Dermis microvascular lymphatic vessel endothelial cell (primary cell): ENCODE measurements at places on chromosomes 4 and X.

- peak; percentile 60 for DNase-seq
Measured at GRCh38 chrX:103376118-103376978, at the start of gene BEX3. Gene BEX3, plus strand, starts transcription at chrX:103376538. Its CDS starts 984 bp downstream, at chrX:103377522.

DNA sequence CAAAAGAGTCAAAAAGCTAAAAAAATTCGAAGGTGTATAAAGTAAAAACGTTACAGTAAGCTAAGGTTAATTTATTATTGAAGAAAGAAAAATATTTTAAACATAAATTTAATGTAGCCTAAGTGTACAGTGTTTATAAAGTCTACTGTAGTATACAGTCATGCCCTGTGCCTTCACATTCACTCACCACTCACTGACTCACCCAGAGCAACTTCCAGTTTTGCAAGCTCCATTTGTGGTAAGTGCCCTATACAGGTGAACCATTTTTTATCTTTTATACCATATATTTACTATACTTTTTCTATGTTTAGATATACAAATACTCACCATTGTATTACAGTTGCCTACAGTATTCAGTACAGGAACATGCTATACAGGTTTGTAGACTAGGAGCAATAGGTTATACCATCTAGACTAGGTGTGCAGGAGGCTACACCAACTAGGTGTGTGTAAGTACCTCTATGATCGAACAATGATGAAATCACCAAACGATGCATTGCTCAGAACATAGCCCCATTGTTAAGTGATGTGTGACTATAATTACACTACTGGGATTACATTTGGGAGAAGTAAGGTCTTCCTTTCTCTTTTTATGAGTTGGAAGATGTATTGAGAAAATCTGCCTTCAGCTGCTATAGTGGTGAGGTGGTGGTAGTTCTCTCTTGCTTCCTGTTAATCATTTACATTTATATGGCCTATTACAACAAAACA, 27.2 kb downstream of the TMSB4X start:
- DNase-seq = no peak

DNA sequence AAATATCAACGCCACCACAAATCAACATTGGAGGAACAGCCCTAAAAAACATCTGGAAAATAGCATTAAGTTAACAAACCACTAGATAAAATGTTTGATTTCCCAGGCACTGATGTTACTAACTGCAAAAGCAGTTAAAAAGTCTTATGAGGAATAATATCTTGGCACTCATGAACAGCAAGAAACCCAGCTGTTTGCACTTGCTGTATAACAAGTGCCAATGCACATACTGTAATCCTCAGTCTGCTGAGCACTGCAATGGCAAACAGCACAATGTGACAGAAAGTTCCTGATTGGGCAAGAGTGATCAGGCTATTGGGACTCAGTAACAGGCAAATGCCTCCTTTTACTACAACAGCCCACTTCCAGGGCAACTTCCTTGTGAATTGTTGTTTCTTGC, 20.8 kb upstream of the SEC24B start:
- no peak for DNase-seq

DNA sequence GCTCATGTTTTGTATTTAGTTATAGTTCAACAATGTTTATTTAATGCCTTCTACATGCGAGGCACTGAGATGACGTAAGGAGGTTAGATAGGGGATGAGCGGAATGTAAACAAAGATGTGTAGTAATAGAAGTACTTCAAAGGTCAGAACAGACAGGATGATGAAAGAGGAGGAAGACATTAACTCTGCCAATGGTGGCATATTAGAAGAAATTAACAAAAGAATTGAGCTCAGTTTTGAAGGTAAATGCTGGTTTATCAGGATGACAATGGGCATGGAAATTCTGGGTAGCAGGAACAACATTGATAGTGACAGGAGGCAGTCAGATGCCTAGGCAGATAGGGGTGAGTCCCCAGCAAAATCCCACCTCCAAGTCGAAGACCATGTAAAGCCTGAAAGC, 62.3 kb upstream of the PGRMC2 start:
- DNase-seq = peak; percentile 21

- no peak for DNase-seq
Measured at GRCh38 chr4:19580095-19580494, 671.6 kb upstream of the SLIT2 start.

DNA sequence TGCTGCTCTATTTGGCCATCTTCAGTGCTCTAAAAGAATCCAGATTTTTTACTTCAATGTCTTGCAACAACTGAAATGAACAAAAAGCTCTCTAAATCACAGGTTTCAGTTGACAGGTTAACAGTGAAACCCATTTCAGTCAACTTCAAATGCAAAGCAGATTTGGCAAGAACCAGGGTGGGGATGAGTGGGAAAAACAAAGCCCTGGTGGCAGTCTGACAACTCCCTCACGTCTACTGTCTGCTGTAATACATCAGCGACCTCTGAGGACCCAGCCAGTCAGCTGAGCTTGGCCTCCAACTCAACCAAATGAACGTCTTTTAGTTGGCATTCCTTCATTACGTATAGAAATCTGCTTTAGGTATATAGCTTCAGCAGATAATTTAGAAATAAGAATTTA, 95.8 kb downstream of the COL25A1 start:
- no peak for DNase-seq

DNA sequence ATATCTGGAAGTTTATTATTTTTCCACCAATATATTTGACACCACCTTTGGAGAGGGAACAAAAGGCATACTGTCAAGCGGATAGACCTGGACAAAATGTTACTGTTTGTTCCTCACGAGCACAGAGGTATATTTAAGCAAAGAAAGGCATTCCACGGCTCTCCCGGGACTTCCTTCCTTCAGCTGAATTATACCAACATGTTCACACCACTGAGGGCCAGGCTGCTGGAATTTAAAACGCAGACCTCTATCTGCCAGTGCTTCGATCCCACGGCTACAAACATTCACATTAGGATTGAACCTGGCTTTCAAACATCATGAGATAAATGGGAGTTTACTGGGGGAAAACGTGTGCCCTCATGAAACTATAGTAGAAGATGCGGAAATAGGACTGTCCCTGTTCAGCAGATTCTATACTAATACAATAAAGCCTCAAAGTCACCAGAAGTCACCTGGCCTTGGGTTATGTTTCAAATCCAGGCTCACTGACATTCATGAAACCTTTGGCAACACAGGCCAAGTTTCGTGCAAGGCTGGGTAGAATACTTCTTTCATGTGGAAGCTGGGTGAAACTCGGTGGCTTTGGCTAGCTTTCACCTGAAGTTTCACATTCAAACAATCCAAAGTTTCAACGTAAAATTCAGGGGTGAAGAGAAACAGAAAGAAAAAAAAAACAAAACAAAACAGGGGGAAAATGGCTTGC, 39.5 kb downstream of the SORBS2 start:
- DNase-seq = peak; percentile 40

DNA sequence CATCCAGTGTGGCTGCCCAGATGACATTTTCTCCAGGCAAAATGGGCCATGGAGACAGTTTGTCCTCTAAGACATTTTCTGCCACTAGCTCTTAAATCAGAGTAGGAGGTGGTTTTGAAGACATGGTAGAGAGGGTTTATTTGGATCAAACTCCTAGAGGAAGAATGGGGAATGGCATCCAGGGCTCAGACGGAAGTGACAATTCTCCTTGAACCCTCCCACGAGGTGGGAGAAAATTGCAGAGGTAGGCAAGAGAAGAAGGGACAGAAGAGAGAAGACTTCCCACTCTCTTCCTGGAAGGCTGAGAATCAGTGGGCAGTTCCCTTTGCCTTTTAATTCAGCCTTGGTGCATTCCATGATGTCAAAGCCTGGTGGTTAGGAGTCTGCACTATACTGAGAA, 194.0 kb downstream of the SMIM20 start:
- no peak for DNase-seq

- no peak for DNase-seq
Measured at GRCh38 chr4:142016031-142016430, 379.6 kb downstream of the IL15 start.

DNA sequence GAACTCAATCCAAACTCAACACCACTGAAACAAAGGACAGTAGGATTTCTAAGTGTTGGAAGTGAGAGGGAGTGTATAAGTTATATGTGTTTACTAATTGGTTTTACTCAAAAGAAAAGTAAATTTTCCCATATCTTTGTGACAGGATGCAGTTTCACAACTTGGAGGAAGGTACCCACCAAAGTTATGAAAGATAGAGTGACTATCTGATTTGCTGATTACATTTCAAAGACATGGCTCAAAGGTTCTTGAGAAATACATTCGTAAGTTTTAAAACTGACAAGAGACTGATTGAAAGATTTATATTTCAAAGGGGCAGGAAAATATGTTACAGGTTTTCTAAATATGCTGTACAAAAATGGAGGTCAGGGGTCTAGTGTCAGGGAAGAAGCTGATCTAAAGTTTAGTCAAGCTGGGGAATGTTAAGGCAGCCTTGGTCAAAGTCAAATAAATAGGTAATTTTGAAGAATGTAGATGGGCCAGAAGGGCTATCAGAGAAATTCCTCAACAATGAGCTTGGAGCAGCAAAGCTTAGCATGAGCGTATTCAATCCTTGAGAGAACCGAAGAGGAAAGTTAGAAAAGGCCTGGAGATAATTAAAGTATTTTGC, 9.7 kb upstream of the COMMD8 start:
- no peak for DNase-seq

DNA sequence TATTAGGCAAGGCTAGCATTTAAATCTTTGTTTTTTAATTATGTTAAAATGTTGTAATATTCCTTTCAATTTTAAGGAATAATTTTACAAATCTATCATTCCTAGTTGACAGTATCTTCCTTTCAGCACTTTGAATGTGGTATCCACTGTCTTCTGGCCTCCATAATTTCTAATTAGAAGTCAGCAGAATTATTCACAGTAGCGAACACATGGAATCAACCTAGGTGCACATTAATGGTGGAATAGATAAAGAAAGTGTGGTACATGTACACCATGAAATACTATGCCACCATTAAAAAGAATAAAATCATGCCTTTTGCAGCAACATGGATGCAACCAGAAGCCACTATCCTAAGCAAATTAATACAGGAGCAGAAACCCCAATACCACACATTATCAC, 1887.8 kb downstream of the PCDH7 start:
- DNase-seq = no peak

DNA sequence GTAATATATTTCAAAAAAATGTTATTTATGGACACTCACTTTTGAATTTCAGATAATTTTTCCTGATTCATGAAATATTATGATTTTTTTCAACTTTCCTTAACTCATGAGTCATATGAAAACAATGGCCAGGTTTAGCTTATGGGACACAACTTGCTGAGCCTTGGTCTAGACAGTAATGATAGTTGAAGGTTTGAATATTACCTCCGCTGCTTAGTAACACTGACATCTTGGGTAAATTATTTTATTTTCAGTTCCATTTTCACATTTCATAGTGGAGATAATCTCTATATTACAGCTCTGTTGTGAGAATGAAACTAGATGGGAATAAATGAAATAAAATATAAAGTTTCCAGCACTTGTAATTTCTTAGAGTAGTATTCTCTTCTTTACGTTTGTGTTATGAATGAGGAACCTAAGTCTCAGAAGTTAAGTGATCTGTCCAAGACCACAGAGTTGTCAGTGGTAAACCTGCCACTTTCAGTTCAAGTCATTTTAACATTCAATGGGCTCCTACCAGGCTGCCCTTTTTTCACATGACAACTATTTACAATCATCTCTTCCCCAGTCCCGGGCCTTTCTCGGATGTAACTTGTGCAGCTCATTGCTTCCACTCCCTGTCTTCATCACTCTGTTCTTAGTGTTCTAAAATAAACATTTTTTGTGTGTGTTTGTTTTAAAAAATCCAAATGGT, 46.8 kb upstream of the GC start:
- no peak for DNase-seq

DNA sequence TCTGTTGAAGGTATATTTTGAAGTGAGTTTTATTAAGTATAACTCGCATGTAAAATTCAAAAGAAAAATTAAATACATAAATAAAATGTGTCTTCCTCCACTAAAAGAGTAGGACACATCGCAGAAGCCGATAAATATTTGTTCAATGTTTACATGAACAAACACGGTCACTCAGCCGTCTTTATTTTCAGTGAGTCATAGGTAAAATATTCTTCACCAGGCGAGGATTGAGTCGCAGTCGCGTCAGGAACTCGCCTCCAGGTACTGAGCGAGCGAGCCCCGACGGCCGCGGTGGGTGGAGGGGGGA, 271 bp upstream of the FUNDC2 start:
- no peak for DNase-seq

GRCh38 chrX:38175139-38175538, 45.5 kb downstream of the SRPX start:
- peak; percentile 9 for DNase-seq

GRCh38 chr4:182448281-182449151, 205.3 kb downstream of the TENM3 start:
- DNase-seq = peak; percentile 93

DNA sequence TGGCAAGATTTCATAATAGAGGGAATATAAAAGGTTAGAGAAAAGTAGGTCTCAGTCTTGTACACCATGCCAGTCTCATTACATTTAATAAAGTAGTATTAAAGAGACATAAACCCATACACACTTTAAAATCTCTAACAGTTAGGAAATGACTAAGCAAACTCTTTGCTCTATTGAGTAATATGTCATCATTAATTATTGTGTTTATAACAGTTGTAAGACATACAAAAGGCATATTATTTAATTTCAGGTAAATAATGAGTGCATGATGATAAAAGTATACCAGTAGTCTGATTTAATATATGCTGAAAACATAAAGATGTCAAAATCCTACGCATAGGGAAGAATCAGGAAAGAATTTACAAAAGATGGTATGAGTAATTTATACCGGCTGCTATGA, 31.0 kb upstream of the FGG start:
- DNase-seq = no peak

DNA sequence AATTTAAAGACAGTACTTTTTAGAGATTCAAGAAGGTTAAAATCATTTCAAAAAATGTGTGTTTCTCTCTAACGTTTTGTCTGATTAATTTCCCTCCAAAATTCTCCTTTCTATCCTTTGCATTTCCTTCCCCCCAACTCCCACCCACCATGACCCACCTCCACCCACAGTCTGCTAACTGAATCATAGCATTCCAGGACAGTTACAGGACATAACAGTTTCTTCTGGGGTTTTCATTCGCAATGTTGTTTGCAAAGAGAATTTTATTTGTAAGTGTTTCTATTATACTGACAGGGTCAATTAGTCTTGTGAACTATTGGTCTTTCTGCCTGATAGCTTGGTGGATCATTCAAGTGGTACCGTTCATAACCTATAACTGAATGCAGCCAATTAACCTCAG, 53.7 kb downstream of the ANAPC10 start:
- no peak for DNase-seq

DNA sequence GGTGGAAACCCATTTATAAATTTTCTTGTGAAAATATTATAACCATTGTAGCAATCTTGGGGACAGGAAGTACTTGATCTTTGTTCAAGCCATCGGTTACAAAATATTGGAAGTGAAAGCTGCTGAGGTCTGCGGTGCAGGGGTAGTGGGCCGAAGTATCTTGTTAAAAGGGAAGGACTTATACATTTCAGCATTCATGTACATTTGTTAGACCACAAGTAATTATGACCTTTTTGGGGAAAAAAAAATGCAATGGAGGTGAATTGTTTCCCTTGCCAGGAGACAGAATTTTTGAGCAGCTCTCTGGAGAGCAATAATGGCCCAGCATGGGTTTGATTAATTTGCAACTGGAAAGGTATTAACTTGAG, 121.3 kb downstream of the EGF start:
- no peak for DNase-seq

- no peak for DNase-seq
Measured at GRCh38 chr4:122643257-122643656, 22.4 kb upstream of the IL21 start.

- DNase-seq = no peak
Measured at GRCh38 chr4:169956091-169956843, 69.9 kb downstream of the MFAP3L start.

- DNase-seq = no peak
Measured at GRCh38 chr4:95929448-95930064, 89.7 kb downstream of the PDHA2 start.

- no peak for DNase-seq
Measured at GRCh38 chr4:69546134-69546765, 50.5 kb upstream of the UGT2B4 start.
